ENCODE measurements at places on chromosomes 6 and 20.

DNA sequence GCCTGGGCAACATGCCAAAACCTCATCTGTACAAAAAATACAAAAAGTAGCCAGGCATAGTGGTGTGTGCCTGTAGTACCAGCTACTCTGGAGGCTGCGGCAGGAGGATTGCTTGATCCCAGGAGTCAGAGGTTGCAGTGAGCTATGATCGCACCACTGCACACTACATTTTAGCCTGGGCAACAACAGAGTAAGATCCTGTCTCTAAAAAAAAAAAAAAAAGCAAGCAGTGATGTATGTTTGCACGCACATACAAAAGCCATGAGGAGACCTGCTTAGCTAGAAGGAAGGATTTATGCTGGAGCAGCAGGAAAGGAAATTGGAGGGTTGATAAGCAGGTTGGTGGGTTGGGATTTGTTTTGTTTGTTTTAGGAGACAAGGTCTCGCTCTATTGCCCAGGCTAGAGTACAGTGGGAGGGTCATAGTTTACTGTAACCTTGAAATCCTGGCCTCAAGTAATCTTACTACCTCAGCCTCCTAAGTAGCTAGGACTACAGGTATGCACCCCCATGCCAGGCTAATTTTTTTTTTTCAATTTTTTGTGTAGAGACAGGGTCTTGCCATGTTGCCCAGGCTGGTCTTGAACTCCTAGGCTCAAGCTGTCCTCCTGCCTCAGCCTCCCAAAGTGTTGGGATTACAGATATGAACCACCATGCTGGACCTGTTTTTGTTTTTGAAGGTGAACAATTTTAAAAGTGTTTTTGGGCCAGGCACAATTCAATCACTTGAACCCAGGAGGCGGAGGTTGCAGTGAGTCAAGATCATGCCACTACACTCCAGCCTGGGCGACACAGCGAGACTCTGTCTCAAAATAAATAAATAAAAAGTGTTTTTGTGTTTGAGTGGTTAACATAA is 4.0 kb downstream of the ZSWIM3 start:
- no peak for DNase-seq

DNA sequence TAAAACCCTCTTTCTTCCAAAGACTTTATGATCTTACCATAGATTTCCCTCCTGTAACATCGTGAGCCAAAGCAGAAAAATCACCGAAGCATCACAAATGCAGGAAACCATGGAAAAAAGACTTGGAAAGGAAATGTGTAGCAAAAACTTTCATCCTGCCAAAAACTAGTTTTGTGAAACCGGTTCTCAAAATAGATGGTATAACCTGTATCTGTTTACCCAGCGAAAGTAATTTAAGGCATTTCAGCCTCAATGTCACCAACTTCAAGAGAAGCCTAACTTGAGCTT is 213.9 kb downstream of the ZNF217 start:
- no peak for DNase-seq

DNA sequence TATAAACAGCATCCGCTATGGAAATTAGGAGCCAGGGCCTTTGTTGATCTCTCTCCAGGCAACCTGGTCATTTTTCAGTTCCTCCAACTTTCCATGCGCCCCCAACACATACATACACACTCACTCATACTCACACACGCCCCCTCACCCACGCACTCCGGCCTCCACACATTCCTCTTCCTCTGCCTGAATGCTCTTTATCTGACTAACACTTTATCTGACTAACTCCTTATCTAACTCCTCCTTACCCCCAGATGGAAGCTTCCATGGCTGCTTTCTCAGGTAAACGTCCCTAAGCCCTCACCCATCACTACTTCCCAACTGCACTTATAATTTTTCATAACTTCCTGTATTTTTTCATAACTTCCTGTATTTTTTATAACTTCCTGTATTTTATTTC is 17.4 kb downstream of the CASS4 start:
- peak; percentile 73 for DNase-seq

DNA sequence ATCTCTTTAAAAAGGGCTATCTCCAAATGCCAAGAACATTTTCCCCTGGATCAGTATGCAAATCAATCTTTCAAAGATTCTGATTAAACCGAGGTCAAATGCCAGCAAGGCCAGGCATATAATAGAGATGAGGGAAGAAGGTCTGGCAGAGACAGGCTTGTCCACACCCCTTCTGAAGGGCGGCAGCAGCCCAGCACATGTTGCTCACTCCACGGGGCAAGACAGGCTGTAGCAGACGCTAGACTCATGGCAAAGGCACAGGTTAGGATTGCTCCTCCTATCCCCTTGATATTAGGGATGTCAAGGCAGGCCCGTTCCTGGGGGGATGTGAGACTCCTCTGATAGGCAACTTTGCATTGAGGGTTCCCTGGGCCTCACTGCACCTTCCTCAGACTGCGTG is 104.7 kb upstream of the RIN2 start:
- DNase-seq: no peak

DNA sequence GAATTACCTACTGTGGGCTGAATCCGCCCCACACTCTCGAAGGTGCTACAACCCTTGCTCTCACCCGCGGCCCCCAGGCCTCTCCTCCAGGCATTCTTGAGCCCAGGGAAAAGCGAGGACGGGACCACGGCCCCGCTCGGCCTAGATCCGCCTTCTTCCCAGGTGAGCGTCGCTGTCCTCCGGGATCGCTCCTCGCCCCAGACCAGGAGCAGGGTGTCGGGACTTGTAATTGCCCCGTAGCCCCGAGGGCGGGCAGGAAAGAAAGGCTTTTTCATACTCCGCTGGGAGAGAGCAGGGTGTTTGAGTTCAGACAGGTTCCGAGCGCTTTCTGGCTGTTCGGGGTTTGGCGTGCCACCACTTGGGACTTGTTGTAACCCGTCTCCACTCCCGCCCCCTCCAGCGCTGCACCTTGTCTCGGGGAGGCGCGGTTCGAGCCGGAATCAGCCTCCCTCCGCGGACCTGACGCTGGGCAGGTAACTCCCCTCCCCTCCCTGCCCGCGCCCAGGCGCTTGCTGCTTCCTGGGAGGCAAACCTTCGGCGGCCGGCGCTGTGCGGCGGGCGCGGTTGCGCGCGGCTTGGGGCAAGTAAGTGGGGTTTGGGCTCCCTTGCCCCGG is at the start of gene FAM83B:
Gene FAM83B, plus strand, starts transcription at position 529 of the 614 bp plus-strand sequence. CDS start 23,476 bp downstream, outside the sequence.
- DNase-seq: no peak

GRCh38 chr20:3857405-3857804 is 10.8 kb downstream of the MAVS start:
- DNase-seq: no peak

DNA sequence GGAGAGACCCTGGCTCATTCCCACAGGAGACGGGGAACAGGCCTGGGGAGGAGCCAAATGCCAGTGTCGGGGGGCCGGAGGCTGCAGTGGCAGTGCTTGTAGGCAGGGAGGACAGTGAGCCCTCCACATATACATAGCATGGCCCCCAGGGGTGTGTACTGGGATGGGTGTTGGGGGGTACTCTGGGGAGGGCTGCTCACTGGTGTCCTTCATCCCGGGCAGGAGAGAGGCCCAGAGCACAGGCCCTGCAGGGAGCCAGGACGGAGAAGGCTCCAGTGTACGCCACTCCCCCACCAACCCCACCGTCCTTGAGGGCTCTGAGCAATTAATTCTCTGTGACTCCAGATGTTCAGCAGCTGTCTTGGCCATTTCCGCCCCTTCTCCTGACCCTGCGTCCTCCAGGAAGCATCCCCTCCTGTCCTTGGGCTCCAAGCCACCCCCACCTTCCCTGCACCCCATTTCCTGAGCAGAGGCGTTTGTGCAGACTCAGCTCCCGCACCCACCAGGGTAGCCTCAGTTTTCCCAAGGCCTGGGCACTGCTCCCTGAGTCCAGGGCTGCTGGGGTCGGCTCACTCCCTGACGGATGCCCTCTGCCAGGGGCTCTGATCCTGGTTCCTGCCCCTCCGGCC is 3.4 kb upstream of the ABHD16B start:
- DNase-seq: peak; percentile 50

DNA sequence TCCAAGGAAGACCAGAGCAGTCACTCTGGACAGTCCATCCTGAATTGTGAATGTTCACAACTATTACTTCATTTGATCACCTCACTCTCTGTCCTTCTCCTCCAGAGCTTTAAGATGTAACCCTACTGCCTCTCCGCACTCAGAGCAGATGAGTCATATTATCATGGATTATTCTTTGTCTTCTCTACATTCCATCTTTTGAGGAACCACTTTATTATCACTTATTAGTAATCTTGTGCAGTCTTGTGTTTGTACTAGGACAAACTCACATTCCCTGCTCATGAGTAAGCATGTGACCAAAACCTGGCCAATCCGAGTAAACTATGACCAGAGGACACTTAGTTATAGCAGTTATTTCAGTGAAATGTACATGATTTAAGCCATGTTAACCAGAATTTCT is 401.5 kb upstream of the ADGRB3 start:
- DNase-seq: peak; percentile 22

- peak; percentile 93 for DNase-seq
Observed at GRCh38 chr6:25172819-25173218, 106.4 kb upstream of the CARMIL1 start.

DNA sequence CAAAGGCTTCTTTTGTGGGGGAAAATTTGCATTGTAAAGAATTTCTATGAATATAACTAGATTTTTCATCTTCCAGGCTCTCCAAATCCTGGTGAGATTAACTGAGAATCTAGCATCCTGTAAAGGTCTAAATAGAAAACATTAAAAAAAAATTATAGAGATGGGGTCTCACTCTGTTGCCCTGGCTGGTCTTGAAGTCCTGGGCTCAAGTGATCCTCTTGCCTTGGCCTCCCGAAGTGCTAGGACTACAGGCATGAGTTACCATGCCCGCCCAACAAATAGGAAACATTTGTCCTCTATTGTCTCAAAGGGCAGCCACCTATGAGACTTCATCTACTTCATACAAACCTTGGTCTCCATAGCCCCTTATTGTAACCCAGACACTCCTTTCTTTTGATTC is 25.2 kb upstream of the NCOA3 start:
- no peak for DNase-seq

- DNase-seq: no peak
Observed at GRCh38 chr20:24836041-24836533, 113.0 kb upstream of the CST7 start.

- peak; percentile 57 for DNase-seq
Observed at GRCh38 chr20:19269737-19270340, 57.4 kb downstream of the SLC24A3 start.

DNA sequence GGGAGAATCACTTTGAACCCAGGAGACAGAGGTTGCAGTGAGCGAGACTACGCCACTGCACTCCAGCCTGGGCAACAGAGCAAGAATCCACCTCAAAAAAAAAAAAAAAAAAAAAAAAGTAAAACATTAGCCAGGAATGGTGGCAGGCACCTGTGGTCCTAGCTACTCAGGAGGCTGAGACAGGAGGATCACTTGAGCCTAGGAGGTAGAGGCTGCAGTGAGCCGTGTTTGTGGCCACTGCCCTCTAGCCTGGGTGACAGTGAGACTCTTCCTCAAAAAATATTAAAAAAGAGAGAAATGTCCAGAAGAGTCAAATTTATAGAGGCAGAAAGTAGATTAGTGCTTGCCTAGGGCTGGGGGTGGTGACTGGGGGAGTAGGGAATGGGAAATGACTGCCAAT is 6.8 kb upstream of the PIGU start:
- DNase-seq: no peak

DNA sequence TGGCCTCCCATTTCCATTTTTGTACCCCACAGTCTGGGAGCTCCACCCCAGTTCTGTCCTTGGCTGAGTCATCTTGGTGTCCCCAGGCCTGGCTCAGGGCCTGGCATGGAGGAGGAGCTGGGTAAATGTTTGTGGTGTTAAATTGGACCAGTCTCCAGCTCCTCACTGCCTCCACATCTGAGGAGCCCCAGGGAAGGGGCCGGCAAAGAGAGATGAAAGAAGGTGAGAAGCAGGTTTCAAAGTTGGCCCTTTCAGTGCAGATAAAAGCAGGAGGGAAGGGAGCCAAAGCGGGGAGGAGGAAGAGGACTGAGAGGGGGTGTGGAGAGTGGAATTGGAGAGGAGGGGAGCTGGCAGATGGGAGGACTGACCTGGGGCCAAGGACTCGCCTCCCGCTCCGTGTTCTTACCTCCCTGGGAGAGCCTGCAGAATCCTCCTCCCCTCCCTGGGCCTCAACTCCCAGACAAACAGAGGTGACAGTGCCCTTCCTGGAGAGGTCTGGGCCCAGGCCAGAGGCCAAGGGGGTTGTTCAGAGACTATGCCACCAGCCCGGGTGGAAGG is 89.0 kb downstream of the CD40 start:
- DNase-seq: no peak

DNA sequence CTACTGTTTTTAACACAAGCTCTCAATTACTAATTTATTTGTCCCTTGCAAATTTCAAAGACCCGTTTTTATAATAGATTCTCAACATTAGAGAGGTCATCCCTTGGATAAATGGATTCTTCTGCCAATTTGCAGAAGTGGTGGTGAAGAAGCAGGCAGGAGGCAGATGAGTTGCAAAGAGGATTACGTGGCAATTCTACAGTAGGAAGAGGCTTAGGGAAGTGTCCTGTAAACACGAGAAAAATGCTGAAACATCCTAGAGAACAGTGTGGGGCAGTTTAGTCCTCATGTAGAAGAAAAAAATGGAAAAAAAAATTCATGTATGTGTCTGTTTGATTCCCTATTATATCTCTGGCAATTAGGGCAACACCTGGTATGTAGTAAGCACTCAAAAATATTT is 87.6 kb downstream of the BMP2 start:
- no peak for DNase-seq

GRCh38 chr6:44265722-44266233 is 427 bp upstream of the NFKBIE start:
- DNase-seq: no peak

DNA sequence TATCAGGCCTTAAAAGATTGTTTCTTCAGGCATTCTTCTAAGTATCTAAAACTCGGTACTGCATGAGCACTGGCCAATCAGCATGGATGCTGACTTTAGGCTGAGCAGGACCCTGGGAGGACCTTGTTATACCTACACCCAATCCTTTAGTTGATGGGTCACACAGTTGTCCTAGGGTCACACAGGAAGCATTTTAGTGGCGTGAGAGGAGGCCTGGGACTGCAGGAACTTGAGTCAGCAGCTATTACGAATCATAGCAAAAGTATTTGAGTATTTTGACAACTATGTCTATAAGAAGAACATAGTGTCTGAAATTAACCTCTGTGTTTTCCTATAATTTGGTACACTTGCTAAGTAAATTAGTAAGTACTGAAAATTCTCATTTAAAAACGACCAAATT is 741.4 kb downstream of the HACE1 start:
- peak; percentile 58 for DNase-seq
